ENCODE measurements at places on chromosomes 3 and 15.

DNA sequence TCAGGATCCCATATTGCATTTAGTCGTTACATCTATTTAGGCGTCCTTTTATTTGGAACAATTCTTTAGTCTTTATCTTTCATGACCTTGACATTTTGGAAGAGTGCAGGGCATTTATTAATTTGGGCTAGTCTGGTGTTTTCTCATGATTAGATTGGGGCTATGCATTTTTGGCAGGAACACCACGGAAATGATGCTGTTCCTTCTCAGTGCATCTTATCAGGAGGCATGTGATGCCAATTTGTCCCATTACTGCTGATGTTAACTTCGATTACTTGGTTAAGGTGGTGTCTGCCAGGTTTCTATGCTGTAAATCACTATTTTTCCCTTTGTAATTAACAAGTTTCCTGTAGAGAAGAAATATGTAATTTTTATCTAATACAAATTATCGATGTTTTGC lies 18.1 kb upstream of the VWA5B2 start:
- DNase-seq, result no peak

DNA sequence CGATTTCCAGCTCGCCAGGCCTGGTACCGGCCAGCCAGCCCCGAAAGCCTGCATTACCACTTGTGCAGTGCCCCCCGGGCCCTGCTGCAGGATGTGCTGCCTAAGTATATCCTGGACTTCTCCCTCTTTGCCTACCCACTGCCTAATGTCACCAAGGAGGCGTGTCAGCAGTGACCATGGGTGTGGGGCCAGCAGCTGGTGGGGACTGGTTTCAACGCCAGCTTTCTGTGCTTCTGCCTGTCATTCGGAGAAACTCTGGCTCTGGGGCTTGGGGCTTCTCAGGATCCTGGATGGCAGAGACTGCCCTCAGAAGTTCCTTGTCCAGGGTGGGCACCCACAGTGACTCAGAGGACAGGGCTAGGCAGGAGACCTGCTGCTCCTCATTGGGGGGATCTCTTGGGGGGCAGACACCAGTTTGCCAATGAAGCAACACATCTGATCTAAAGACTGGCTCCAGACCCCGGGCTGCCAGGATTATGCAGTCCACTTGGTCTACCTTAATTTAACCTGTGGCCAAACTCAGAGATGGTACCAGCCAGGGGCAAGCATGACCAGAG lies 1.5 kb downstream of the CHST14 start:
- DNase-seq, result no peak

DNA sequence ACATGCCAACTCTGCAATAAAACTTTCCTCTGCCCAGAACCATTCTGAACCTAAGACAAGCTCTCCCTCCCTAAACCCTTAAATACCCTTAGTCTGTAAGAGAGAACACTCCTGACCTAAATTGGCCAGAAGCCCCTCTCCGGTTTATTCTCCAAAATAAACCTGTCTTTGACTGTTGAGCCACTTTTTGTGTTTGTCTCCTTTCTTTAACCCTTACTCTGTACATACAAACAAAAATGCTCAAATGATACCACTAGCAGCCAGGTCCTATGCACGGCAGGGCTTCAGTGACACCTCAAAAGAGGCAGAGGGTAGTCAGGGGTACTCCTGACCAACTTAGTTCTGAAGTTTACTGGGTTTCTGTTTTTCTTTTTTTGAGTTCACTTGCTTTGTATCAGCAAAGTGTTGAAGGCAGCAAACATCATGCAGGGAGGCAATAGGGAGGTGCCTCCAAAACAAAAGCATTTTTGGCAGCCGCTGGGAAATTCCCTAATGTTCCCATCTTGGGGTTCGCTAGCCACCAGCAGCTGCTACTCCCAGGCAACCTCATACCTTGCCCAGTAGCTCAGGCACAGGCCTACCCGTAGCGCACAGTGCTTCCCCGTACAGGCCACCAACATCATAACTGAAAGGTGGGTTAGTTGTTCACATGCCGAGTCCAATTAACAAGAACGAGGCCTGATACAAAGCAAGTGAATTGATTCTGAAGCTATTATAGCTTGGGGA lies 62.9 kb upstream of the GCNT3 start:
- no peak for DNase-seq

- DNase-seq, result no peak
Observed at GRCh38 chr3:194154346-194154745, 18.4 kb downstream of the HES1 start.

DNA sequence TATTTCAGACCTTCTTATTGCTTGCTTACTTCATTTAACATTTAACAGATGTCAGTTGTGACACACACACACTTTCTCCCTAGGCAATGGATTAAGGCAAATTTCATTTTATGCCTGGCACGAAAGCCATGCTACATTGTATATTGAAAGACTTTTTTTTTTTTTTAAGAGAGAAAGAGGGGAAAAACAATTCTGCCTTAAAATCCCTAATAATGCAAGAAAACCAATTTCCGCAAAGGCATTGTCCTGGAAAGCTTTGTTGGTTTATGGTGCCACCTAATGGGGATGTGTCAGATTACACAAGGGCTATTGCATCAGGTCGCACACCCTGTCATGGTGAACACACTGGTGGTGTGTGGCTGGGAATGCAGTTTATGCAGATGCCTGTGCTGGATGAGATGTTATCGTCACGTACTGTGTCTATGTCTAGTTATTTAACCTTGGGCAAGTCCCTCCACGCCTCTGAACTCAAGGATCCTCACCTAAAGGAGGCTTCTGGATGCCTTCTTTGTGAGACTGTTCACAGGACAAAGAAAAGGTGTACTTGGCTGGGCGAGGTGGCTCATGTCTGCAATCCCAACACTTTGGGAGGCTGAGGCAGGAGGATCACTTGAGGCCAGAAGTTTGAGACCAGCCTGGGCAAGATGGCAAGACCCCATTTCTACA lies 37.3 kb upstream of the RFTN1 start:
- peak; percentile 71 for DNase-seq

- no peak for DNase-seq
Observed at GRCh38 chr3:39548282-39548681, 80.8 kb downstream of the MOBP start.

DNA sequence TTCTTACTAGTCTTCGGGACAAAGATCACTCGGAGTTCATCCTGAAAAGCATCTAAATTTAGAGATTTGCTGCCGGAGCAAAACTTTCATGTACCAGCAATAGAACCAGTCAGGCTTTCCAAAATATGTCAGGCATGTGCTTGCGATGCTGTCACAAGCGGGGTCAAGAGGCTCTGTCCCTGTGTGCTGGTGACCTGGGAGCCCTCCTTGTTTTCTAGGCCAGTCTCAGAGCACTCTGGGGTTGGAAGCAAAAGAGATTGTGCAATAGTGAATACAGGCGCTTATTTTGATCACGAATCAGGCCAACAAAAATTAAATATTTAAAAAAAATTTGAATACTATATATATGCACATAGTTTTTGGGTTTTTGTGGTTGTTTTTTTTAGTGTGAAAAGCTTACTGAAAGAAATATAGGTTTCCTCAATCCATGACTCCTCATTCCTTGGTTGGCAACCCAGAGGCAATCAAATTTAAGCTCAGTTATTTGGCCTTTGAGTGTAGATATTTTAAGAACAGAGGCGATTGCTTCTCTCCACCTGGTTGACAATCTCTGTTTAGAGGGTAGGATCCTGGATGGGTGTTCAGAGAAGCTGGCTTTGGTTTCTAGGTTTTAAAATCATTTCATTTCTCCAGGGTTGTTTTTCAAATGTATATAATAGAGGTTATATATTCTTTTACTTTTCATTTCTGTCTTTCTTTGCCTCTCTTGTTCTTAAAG lies 8.4 kb upstream of the KLHL24 start:
- DNase-seq, result no peak

- no peak for DNase-seq
Observed at GRCh38 chr15:65408324-65409035, 14.3 kb downstream of the IGDCC4 start.

- no peak for DNase-seq
Observed at GRCh38 chr3:103968751-103969150, 1398.0 kb upstream of the ALCAM start.

GRCh38 chr15:58548308-58549012 lies 116.7 kb downstream of the LIPC start:
- DNase-seq, result no peak

- DNase-seq, result no peak
Observed at GRCh38 chr15:92645051-92645631, 10.4 kb downstream of the FAM174B start.

DNA sequence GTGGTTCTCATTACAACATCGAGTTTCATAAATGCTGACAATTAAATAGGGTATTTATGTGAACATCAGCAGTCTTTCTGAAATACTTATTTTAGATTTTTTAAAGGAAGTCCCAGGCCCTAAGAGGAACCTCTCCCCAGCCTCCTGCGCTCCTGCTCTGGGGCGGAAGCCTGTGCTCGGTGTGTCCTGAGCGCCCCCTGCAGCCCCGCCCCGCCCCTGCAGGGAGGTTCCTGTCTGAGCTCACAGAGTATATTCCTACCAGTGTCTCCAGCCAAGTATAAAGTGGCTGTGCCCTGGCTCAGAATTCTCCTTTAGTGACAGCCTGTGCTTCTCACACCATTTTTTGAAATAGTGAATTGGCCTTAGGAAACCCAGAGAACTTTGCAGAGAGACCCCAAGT lies 567.9 kb downstream of the GOLGA6L6 start:
- DNase-seq, result no peak

- no peak for DNase-seq
Observed at GRCh38 chr3:101464235-101464634, 48.8 kb downstream of the SENP7 start.

DNA sequence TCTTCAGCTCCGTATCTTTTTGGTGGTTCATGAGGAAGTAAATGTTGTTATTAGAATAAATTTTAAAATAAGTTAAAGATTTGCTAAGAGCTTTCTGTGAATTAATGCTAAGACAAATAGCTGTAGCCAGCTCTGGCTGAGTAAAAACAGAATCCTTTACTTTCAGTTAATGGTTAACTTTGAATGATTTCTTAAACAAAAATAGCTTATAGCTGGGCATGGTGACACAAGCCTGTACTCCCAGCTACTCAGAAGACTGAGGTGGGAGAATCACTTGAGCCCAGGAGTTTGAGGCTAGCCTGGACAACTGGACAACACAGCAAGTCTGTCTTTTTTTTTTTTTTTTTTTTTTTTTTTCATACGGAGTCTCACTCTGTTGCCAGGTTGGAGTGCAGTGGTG lies 25.0 kb downstream of the TCAIM start:
- DNase-seq, result no peak

- DNase-seq, result no peak
Observed at GRCh38 chr15:64893481-64894394, 18.0 kb upstream of the ANKDD1A start.

- DNase-seq, result no peak
Observed at GRCh38 chr3:86239946-86240345, 751.0 kb downstream of the VGLL3 start.

- no peak for DNase-seq
Observed at GRCh38 chr3:132721479-132722164, 587 bp downstream of the NPHP3 start.

DNA sequence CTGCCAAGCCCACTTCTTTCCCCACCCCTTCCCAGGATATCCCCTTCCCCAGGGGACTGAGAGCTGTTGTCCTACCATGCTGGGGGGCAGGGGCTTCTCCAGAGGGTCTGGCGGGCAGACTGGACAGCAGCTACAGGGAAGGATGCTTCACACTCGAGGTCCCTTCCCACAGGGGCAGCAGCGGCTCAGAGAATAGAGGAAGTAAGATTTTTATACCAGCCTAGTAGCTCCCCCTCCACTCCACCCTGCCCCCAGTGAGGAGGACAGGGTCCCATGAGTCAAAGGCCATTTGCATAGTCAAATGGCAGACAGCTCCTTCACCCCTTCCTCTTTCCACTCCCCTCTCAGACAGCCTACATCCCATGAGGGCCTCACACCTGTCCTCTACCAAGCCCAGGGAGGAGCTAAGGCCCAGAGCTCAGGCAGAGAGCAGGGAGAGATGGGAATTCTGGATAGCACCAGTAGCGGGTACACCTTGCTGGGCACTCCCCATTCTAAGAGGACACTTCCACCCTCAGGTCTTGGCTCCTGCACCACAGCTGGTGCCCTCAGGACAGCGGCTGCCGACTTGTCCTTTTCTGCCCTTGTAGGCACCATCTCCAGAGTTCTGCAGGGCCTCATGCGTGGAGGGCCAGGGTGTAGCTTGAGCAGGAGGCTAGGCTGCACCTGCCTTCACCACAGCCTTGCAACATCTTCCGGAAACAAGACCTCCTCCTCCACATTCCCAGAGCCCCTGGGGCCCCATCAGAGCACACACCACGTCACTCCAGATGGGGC lies at the start of gene TLR9:
TLR9 (minus strand) TSS at position 194 of the 777 bp plus-strand sequence; CDS start at position 78, 116 bp downstream.
- DNase-seq, result no peak

- no peak for DNase-seq
Observed at GRCh38 chr3:38314112-38314763, 32.1 kb downstream of the SLC22A14 start.

GRCh38 chr15:70669966-70670658 lies 93.2 kb downstream of the UACA start:
- DNase-seq, result no peak

GRCh38 chr3:72092778-72093177 lies 307.8 kb upstream of the PROK2 start:
- no peak for DNase-seq

DNA sequence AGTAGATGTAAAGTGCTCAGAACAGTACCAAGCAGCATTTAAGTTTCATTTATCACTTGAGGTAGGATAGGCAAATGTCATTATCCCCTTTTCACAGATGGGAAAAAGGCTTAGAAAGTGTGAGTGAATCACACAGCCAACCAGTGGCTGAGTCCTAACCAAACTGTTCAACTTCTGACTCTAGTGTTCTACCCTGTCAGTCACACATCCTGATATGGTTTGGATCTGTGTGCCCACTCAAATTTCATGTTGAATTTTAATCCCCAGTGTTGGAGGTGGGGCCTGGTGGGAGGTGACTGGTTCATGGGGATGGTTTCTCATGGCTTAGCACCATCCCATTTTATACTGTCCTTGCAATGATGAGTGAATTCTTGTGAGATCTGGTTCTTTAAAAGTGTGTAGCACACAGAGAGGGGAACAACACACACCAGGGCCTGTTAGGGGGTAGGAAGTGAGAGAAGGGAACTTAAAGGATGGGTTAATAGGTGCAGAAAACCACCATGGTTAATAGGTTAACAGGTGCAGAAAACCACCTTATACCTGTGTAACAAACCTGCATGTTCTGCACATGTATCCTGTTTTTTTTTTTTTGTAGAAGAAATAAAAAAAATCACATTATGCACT lies 304.7 kb downstream of the SUCLG2 start:
- DNase-seq, result no peak

GRCh38 chr3:20250786-20251185 lies 64.8 kb upstream of the SGO1 start:
- no peak for DNase-seq

DNA sequence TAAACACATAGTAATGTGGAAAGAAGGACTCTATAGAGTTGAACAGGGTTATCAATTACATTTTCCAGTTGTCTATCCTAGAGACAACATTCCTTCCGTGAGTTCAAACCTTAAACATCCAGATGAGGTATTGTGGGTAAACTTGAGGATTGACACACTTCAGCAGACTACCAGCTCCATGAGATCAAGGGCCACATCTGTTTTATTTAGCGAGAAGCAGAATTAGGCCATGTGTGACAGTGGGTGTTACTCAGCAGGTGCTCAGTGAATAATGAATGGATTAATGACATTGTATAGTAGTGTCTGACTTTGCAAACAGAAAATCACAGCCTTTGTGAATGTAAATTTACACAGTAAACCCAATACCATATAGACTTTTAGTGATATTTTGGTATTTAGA lies 941.1 kb upstream of the CFAP20DC start:
- DNase-seq, result no peak

Data from Panc1 (cell line).